Right ventricle myocardium inferior (tissue), 1 donor: ENCODE measurements at places on chromosomes 12 and 14. TPM values are rescaled to one million over a fixed set of nuclear protein-coding genes. Genes with fewer than 3 reads are reported as not detected.

GRCh38 chr14:64704743-64705380, 638 bp downstream of the PLEKHG3 start:
- peak; percentile 83 for DNase-seq

GRCh38 chr12:121086781-121087295, 45.8 kb upstream of the P2RX7 start:
- no peak for DNase-seq

DNA sequence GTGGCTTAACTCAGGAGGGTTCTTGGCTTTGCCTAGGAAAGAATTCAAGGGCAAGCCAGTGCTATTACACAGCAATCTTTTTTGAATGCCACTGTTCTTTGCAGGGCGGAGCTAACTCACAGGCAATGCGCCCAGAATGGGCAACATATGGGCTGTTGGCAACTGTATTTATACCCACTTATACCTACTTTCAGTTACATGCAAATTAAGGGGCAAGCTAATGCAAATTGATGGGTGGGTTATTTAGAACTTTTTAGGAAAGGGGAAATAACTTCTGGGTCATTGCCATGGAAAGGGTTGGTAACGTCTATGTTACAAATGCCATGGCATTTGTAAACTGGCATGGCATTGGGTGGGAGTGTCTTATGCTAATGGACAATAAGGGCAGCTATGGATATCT, 85.4 kb downstream of the C12orf50 start:
- DNase-seq, result no peak

GRCh38 chr12:72273499-72273837, 1.3 kb downstream of the TRHDE start:
- DNase-seq, result no peak

- DNase-seq, result no peak
Observed at GRCh38 chr12:11943919-11944700, 126.6 kb upstream of the BCL2L14 start.

The SERPINA1 gene
- 9.1 TPM for total RNA-seq

The A2M gene
- total RNA-seq, result 640 TPM

The KCNH5 gene
- total RNA-seq, result not detected

The RPGRIP1 gene
- 0.60 TPM for total RNA-seq
